NCI-H748 treated with DMSO at 0.1 percent for 48 hours (cell line): ENCODE measurements at places on chromosomes 16 and 17.

- DNase-seq = no peak
Observed at GRCh38 chr17:9792181-9792840, 919 bp upstream of the DHRS7C start.

DNA sequence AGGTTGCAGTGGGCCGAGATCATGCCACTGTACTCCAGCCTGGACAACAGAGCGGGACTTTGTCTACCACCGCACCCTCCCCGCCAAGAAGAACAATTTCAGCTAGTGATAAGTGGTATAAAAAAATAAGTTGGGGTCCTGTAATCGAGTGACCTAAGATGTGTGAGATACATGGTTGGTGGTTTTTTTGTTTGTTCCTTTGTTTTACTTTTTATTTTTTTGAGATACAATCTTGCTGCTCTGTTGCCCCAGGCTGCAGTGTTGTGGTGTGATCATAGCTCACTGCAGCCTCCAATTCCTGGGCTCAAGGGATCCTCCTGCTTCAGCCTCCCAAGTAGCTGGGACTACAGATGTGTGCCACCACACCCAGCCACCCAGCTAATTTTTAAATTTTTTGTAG, 58.7 kb downstream of the PITPNC1 start:
- DNase-seq = no peak

DNA sequence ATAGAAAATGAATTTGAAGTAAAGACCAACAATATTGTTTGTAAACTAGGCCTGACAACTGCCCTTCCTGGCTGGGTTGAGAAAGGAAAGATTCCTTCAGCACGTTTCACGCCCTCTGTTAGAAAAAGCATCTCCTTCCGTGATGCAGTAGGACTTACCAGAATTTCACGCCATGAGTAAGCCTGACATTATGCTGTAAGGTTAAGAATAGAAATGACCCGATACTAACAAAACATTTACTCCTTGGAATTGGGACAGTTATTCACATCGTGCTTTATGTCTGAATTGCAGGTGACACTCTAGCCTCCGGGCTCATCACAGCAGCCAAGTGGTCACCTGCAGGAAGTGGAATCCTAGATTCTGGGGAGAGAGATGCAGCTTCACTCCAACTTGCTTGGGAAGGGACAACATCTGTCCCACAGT, 17.5 kb downstream of the MARCHF10 start:
- no peak for DNase-seq

DNA sequence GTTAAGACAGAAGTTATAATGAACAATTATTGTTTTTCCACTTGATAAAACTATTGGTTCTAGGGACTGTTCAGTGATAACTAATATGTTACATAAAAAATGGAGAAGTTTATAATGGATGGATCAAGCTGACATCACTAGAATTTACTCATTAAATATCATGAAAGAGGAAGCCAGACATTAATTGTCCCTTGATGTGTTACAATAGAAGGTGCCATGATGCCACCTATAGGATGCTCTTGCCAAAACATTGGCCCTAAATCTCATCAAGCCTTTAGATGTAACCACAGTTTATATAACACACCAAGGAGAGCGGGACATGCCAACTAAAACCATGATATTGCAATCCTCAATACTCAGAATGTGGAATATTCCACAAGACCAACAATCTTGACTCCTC, 147.9 kb upstream of the MON1B start:
- DNase-seq = peak; percentile 25

- no peak for DNase-seq
Observed at GRCh38 chr16:71369494-71369893, 11.0 kb downstream of the CALB2 start.

DNA sequence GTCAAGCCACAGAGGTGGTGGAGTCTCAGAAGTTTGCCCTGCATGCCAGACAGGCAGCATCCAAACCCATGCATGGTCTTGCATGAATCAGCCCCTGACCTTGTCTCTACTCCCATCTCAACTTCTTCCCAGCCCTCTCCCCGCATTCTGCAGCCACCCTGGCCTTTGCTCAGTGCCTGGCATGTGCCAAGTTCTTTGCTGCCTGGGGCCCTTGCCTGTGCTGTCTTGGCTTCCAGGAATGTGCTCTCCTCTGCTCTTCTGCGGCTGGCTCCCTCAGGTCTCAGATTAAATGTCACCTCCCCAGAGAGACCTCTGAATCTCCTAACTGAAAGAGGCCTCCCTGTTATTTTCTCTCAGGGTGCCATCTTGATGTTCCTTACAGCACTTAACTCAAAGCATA, 17.6 kb downstream of the DRC3 start:
- no peak for DNase-seq

DNA sequence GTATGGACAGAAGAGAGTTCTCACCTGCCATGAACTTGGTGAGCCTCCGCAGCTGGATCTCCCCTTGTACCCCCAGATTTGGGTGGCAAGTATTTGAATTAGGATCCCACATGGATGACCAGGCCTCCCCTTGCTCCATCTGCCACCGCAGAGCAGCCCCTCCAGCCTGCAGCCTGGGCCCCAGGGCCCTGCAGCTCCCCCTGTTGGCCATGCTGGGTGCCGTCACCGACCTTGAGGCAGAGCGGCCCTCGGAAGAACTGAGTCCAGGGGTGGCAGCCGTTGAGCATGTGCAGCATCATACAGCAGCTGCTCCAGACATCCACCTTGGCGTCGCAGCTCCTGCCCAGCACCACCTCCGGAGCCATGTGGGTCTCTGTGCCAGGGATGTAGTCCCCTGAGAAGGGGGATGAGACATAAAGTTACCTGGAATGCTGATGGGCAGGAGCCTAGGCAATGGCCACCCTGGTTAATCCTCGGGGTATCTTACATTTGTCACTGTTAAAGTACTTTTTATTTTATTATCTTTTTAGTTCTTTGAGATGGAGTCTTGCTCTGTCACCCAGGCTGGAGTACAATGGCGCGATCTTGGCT, 9.0 kb upstream of the SPATA32 start:
- no peak for DNase-seq

DNA sequence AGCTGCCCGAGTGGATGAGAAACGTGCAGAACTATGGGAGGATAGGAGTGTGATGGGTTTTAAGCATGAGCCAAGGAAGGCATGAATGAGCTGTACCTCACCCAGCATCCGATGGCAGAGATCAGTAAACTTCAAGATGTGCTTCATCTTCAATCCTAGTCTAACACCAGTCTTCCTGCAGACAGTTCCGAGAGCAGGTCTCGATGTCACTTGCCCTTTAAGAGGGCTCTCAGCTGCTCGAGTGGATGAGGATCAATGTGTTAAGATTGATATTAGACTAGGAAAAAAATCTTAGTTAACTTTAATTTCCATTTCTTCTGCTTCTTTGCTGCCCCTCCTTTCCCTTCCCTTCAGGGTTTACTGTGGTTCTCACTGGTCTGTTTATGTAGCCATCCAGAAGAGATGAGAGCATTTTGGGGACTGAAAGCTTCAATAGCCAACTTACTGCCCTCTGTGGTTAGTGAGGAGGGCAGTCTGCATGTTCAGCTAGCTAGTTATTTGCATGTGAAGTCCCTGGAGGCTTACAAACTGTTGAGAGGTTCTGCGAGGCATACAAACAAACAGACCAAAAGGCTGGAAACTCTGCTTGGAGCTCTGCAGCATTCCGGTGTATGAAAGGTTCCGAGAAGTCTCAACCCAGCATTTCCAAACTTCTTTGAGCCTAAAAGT, 15.3 kb downstream of the KLHL36 start:
- no peak for DNase-seq

DNA sequence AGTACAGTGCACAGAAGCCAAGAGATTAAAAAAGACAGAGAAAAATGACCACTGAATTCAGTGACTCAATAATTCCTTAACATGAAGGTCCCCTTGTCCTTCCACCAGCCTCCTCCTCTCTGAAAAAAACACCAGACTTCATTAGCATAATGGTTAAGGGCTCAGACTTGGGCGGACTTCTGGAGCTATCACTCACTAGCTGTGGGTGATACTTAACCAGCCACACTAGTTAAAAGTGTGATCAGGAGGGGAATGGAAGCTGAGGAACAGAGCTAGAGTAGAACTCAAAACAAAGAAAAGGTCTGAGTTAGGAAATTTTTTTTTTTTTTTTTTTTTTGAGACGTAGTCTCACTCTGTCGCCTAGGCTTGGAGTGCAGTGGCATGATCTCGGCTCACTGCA, 23.2 kb downstream of the ZNF652 start:
- DNase-seq = no peak

DNA sequence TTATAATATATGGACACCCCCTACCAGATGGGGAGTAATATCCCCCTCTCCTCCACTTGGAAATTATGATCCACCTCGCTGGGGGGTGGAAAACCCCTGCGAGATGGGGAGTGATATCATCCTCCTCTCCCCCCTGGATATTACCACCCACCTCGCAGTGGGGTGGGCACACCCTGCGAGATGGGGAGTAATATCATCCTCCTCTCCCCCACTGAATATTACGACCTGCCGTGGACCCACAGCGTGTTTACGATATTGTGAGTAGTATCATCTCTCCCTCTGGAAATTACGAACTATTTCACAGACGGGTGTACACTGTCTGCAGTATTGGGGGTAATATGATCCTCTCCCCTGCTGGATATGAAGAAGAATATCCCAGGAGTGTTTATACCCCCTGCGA, 228.3 kb upstream of the WSCD1 start:
- DNase-seq = no peak

- DNase-seq = no peak
Observed at GRCh38 chr17:3944485-3945388, 19.5 kb downstream of the ATP2A3 start.

DNA sequence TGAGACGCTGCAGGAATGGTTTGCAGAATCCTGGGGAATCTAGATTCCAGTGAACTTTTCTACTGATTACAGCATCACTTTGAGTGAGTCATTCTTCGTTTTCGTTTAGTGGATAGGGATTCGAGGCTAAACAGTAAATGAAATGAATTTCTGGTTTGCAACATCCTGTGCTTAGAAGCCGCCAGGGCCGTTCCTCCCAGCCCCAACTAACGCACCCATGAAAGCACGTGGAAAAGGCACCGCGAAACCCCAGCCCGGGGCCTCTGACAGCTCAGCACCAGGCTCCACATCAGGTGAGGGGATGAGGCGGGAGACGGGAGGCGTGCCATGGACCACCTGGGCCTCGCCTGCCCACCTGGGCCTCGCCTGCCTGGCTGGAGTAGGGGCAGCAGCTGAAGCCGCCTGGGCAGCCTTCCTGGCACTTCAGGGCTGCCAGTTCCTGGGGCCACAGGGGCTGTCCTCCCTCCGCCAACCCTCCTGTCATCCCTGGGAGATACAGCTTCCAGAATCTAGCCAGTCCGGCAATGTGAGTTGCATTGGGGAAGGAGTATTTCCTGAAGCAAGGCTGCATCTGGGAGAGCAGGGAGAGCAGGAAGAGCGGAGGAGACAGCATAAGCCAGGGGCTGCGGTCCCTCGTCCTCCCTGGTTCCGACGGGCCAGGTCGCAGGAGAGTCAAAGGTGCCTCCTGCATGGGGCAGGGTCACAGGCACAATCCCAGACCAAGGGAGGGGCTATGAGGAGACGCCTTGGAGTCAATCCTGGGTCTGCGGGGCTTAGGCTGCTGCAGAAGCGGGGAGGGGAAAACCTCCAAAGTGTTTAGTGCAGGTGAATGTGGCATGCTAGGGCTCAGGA, 78.4 kb downstream of the RPH3AL start:
- no peak for DNase-seq

DNA sequence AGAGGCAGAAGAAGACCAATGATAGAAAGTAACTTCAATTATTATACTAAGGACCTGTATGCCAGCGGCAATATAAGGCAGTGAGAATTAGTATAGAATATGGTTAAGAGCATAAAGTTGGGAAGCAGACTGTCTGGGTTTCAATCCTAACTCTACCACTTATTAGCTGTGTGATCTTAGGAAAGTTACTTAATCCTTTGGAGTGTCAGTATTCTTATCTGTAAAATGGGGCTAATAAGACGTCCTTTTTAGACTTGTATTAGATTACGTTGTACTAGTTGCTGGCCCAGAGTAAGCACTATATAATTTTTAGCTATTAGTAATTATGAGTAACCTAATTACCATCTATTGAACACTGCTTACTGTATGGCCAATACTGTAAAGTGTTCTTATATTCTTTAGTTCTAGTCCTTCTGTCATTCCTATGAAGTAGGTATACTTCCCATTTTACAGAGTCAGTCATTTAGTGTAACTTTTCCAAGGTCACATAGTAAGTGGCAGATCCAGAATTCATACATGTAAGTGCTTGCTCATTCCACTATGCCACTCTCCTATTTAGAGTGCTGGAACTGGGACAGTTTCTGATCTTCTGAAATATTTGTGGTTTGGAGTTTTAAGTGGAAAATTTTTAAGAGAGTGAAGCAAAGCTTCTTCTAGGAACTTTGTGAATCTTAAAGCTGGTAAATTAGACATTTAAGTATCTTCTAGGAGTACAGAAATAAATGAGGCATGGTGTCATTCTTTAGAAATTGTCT, 22.5 kb downstream of the HEATR9 start:
- no peak for DNase-seq

- no peak for DNase-seq
Observed at GRCh38 chr17:69695646-69696045, 281.1 kb downstream of the MAP2K6 start.

DNA sequence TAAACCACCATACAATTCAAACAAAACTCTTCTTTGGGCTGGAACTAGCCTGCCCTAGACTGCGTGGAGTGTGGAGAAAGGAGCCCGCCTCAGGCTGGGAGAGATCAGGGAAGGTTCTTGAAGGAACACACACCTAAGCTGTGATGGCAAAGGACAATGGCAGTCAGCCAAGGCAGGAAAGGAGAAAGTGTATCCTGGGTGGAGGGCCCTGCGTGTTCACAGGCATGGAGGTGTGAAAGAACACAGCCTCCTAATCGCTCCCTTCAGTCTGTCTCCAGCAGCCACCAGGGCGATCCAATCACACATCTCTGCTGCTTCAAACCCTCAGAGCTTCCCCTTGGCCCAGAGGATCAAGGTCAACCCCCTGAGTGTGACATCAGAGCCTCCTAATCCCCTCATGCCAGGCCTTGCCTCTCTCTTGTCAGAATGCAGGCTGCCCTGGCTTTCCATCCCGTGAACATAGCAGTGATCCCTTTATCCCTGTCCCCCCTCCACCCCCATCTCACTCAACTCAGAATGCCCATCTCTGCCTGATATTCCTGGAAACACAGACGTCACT, 173.0 kb downstream of the KATNIP start:
- DNase-seq = no peak

DNA sequence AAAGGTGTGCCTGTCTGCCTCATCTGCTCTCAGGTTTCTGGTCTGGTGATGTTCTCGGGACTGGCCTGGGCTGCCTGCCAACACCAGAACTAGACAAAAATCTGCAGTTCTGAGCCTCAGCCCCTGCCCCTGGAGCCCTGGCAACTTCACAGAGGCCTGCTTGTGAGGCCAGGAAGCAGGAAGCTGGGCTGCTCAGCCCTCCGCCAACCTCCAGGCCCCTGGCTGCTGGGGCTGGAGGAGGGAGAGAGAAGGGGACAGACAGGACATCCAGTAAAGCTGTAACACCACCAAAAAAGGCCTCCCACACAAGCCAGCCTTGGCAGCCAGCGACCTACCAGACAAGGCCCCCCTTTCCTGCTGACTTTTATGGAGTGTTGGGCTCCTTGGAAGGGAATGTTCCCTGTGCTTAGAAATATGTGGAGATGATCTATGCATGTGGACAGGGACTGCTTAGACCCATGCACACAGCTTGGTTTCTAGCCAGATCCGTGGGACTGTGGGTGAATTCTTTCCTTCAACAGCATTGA, 157.6 kb downstream of the XYLT1 start:
- DNase-seq = no peak
